ENCODE measurements at places on chromosomes 2 and 18. TPM values are rescaled to one million over a fixed set of nuclear protein-coding genes. Genes with fewer than 3 reads are reported as not detected.

DNA sequence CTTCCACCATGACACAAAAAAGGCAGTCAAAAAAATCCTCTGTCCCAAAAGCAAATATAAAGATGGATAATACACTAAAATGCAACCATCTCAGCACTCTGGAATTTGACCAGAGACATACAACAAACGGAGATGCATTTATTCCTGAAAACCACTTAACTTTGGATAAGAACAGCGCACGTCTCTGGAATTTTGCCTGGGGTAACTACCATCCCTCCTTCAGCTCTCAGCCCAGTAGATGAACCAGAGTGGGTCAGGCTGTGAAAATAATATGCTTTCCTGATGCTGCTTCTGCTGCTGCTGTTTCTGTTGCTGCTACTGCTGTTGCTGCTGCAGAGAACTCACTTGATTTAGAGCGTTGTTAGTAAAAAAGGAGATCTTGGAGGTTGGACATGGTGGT lies 133.8 kb upstream of the ACVR2A start:
- no peak overlapping the region for H3K27ac ChIP-seq
- no peaks in the 10 kb centered on the region for H3K36me3 ChIP-seq
- DNase-seq: no peak

- no peak overlapping the region for H3K27ac ChIP-seq
- H3K4me3 ChIP-seq: no peak overlapping the region
- H3K27me3 ChIP-seq: no peaks in the 10 kb centered on the region
- no peak for DNase-seq
- H3K36me3 ChIP-seq: no peaks in the 10 kb centered on the region
Measured at GRCh38 chr2:20514596-20515269, 67.9 kb downstream of the RHOB start.

GRCh38 chr2:71223767-71224333 lies 3.1 kb downstream of the PAIP2B start:
- no peak overlapping the region for H3K4me3 ChIP-seq
- H3K27ac ChIP-seq: no peak overlapping the region

DNA sequence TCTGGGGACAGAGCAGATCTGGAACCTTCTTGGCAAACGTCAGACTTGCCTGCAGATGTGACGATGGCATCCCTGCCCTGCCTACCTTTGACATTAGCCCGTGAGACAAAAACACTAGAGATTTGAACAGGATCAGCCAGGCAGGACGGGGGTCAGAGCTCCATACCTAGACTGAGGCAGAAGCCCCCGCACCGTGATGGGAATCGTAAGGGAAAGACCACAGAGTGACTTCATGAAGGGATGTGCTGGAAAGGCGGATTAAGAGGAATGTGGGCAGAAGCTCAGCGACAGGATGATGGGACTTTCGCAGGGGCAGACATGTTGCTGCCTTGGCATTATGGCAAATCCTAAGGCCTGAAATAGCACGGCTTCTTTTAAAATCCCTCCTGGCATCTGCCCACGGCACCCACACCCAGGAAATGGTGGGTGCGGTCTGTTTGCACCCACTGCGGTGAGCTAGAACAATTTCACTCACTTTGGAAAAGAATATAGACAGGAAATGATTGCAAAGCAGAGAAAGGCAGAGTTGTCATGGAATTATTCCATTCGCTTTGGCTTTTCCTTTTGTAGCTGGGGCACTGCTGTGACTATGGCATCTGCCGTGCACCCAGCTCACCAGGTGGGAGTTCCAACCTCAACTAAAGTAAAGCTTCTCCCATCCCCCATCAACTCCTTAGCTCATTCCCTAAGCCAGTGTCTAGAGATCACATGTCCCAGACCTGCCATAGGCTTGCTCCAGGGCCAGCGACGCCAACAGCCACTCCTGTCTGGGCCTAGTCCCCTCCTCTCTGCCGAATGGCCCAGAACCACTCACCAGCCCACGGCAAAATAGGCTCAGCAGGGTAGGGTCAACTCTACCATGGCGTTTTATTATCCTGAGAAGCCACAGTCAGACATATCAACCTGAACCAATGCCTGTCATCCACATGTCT lies 112.7 kb upstream of the NPAS2 start:
- no peaks in the 10 kb centered on the region for H3K36me3 ChIP-seq
- no peaks in the 10 kb centered on the region for H3K4me1 ChIP-seq

DNA sequence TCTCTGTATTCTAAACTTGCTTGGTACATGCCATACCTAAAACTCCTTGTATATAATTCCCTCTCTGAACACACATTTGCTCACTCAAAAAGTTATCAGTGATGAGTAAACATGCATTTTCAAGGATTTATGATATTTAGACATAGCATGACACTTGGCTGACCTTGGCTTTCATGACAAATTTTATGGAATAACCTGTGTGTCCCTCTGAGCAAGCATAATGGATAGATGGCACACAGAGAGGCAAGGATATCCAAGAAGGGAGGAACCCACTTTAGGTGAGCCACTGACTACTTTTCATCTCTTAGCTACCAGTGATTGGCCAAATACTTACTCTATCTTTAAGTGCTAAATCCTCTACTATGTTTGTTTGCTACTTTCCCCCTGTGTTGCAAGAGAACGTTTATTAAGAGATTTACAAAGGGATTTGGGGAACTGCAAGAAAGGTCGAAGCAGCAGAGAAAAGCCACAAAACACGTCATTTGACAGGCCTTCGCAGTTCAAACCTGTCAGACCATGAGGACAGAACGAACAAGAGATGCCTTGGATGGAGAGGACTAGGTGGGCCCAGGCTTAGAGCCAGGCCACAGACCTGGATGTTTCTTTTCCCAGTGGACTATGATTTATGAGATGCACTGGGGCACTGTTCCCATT lies 379.9 kb downstream of the NBAS start:
- H3K27ac ChIP-seq: no peak overlapping the region
- no peaks in the 10 kb centered on the region for H3K27me3 ChIP-seq
- peaks cover under 1% of the 10 kb centered on the region for H3K36me3 ChIP-seq
- no peaks in the 10 kb centered on the region for H3K4me1 ChIP-seq
- no peak for DNase-seq
- H3K4me3 ChIP-seq: no peak overlapping the region

The ANKRD30B gene
- total RNA-seq: not detected

All from thymus (tissue), 14 donors.